ENCODE measurements at places on chromosomes 2 and 18. TPM values are rescaled to one million over a fixed set of nuclear protein-coding genes. Genes with fewer than 3 reads are reported as not detected.

- H3K27me3 ChIP-seq, result no peaks in the 10 kb centered on the region
- peak overlapping the region; percentile 60 for H3K4me3 ChIP-seq
- DNase-seq, result no peak
- H3K27ac ChIP-seq, result no peak overlapping the region
These were observed 862 bp downstream of the C18orf54 start for GRCh38 chr18:54358495-54359040.

GRCh38 chr2:48940606-48941005 is 185.1 kb upstream of the LHCGR start:
- H3K36me3 ChIP-seq, result no peaks in the 10 kb centered on the region
- no peak for DNase-seq
- no peak overlapping the region for H3K4me3 ChIP-seq

DNA sequence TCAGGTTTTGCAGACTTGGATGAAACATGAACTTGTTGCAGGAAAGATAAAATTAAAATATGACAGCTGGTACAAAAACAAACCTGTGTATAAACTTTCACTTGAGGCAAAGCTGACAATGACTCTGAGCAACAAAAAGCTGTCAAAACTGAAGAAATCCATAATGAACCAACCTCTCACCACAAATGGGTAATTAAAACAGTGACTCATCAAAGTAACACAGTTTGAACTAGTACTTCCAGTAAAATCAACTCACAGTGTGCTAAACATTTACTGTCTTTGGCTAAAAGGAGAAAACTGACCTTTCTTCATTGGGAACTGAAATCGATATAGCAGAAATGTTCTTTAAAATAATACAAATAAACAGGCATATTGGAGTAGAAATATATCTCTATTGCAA is 209.7 kb downstream of the WDPCP start:
- H3K36me3 ChIP-seq, result no peaks in the 10 kb centered on the region
- H3K27me3 ChIP-seq, result no peaks in the 10 kb centered on the region
- no peaks in the 10 kb centered on the region for H3K4me1 ChIP-seq
- no peak overlapping the region for H3K4me3 ChIP-seq
- DNase-seq, result no peak
- no peak overlapping the region for H3K27ac ChIP-seq

DNA sequence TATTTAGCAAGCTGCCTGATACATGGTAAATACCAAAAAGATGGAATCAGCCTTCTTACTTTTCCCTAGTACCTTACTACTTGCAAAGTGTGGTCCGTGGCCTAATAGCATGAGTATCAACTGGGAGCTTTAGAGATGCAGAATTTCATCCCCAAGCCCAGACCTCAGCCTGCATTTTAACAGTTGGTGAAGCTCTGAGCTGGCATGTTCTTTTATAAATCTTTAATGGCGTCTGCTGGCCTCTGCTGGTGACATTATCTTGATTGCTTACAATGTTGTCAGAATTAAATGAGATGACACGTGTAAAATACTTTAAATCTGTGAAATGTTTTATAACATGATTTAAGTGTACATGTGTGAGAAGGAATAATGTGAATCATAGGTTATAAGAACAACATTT is 115.1 kb upstream of the NOSTRIN start:
- H3K27me3 ChIP-seq, result no peaks in the 10 kb centered on the region
- no peak overlapping the region for H3K27ac ChIP-seq
- H3K36me3 ChIP-seq, result no peaks in the 10 kb centered on the region
- no peak for DNase-seq

DNA sequence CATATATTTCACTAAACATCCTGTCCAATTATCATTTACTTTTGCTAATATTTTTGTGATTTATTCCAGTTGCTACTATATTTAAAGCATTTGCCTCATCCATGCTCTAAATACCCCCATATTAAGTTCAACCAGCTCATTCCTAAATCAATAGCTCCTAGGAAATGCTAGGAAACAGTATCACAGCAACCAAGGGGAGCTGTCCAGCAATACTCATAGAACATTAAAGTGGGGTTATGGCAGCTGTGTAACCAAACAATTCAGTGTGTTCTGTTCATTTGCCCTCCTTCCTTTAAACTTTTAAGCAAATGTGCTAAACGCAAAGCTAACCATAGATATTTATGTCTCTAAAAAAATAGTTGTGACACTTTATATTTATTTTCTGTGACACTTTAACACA is 41.1 kb downstream of the ACVR1C start:
- no peaks in the 10 kb centered on the region for H3K36me3 ChIP-seq
- H3K4me3 ChIP-seq, result no peak overlapping the region
- no peak for DNase-seq
- H3K27me3 ChIP-seq, result no peaks in the 10 kb centered on the region
- no peaks in the 10 kb centered on the region for H3K4me1 ChIP-seq

DNA sequence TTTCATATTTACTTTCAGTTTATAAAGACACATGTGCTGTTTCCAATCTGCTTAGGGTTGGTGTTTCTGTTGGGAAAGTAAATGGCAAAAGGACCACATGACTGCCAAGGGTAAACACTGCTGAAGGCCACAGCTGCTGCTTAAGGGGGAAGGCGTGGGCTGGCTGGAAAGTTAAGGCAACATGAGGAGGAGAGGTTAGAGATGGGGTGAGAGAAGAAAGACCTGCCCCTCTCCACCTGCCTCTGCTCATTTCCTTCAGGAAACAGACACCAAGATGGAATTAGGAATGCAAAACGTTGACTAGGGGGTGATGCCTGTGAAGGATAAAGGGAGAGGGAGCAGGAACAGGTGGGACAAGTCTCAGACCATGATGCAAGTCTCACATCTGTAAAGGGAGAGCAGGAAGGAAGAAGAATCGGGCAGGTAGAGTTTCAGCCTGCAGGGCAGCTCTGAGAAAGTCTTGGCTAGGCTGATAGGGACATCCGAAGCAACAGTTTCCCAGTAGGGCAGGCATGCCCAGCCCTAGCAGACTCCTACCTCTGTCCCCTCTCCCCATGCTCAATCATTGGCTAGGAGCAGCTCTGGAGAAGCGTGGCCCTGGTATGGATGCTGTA is 86.0 kb downstream of the CDC42EP3 start:
- no peaks in the 10 kb centered on the region for H3K36me3 ChIP-seq
- DNase-seq, result peak; percentile 65
- peak overlapping the region; percentile 79 for H3K27ac ChIP-seq

DNA sequence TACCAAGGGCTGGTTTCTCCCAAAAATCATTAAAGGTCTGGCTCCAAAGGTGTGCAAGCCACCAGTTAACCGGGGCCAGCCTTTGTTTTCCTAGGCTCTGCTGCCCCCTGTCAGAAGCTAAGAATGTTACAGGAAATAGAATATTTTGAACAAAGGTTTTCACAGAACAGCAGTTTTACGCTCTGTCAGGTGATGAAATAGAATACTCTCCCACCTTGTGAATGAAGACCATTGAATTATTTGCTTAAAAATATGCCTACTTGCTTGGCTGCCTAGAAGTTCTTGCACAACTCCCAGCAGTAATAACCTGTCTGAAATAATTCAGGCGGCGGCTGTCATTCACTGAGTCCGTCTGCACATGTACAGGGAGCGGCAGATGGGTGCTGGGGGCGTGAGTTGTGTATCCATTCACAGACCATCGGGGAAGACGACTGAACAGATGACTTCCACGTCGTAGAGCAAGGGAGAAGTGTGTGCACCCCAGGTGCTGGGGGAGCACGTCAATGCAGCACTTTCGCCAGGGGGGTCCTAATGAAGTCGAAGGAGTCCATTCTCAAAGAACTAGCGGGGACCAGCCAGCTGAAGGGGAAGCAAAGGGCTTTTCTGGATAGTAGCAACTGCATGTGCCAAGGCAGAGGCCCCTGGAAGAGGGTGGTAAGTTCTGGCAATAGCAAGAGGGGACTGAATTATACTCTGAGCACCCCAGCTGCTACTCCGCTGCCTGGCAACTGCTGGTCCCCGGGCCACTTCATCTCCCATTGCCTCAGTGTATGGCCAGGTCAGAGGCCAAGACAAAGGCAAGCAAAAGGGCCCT is 56.1 kb downstream of the SF3B1 start:
- H3K4me1 ChIP-seq, result no peaks in the 10 kb centered on the region
- DNase-seq, result peak; percentile 53
- H3K4me3 ChIP-seq, result no peak overlapping the region
- no peaks in the 10 kb centered on the region for H3K36me3 ChIP-seq

- no peaks in the 10 kb centered on the region for H3K36me3 ChIP-seq
- DNase-seq, result no peak
- no peak overlapping the region for H3K27ac ChIP-seq
- no peak overlapping the region for H3K4me3 ChIP-seq
These were observed 50.2 kb upstream of the LRP1B start for GRCh38 chr2:142180820-142181533.

DNA sequence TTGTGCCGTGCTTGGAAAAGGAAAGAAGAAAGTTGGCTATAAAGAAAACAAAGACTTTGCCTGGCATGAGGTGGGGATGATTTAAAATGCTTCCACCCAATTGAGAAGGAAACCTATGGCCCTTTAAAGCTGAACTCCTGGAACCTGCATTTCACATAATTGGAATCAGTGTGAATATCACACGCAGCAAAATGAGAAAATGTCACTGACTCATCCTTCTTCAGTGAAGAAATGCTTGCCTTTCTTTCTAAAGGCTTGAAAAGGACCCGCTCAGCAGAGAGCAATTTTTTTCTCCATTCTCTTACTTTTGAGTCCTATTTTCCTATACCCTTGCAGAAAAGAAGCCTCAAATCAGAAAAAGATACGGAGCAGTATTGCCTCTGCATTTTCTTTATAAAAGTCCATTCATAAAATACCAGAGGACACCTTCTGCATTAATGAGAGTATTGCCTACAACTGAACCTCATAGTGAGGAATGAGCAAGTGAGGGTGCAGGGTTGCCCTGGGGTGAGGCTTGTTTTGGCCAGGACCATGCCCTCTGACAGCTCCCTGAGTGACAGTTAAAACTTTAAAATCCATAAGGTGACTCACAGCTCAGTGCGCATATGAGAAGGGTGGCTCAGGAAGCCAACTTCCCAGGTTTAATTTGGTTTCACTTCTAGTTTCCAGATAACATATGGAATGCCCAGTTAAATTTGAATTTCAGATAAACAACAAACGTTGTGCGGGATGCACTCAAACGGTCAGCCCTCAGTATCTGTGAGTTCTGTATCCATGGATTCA is 191.9 kb upstream of the GYPC start:
- H3K4me3 ChIP-seq, result no peak overlapping the region
- H3K27ac ChIP-seq, result no peak overlapping the region
- DNase-seq, result no peak
- no peaks in the 10 kb centered on the region for H3K27me3 ChIP-seq
- no peaks in the 10 kb centered on the region for H3K4me1 ChIP-seq

GRCh38 chr2:98548920-98549818 is 59.1 kb downstream of the COA5 start:
- no peak overlapping the region for H3K27ac ChIP-seq
- DNase-seq, result peak; percentile 11
- H3K27me3 ChIP-seq, result no peaks in the 10 kb centered on the region
- no peaks in the 10 kb centered on the region for H3K4me1 ChIP-seq
- H3K4me3 ChIP-seq, result no peak overlapping the region

GRCh38 chr18:51123936-51124486 is 73.5 kb downstream of the MEX3C start:
- H3K36me3 ChIP-seq, result no peaks in the 10 kb centered on the region
- H3K4me3 ChIP-seq, result no peak overlapping the region
- H3K27me3 ChIP-seq, result no peaks in the 10 kb centered on the region
- H3K27ac ChIP-seq, result no peak overlapping the region
- H3K4me1 ChIP-seq, result no peaks in the 10 kb centered on the region

DNA sequence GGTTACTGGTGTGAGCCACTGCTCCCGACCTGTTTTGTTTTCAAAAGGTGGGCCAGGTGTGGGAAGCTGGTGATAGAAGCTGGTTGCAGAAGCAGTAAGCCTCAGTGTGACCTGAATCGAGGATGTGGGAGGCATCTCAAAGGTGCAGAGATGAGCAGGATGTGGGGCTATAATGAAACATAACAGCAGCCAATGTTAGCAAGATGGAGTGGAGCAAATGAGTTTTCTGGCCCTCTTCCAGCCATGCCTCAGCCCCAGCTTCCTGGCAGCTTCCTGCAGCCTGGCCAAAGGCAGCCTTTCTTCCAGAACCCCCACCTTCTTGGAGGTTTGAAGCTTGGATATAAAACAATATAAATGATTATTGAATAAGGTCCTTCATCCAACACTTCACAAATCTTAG is 184.8 kb downstream of the NCK2 start:
- H3K4me3 ChIP-seq, result no peak overlapping the region
- no peaks in the 10 kb centered on the region for H3K27me3 ChIP-seq
- no peaks in the 10 kb centered on the region for H3K36me3 ChIP-seq
- H3K4me1 ChIP-seq, result no peaks in the 10 kb centered on the region
- no peak overlapping the region for H3K27ac ChIP-seq
- DNase-seq, result no peak

GRCh38 chr2:230423851-230424458 is 8.0 kb downstream of the SP100 start:
- H3K36me3 ChIP-seq, result peaks cover 4% of the 10 kb centered on the region
- no peak overlapping the region for H3K27ac ChIP-seq
- no peak for DNase-seq
- no peak overlapping the region for H3K4me3 ChIP-seq
- H3K4me1 ChIP-seq, result no peaks in the 10 kb centered on the region

GRCh38 chr18:908758-909724 is 4.4 kb downstream of the ADCYAP1 start:
- no peaks in the 10 kb centered on the region for H3K4me1 ChIP-seq
- DNase-seq, result no peak
- H3K4me3 ChIP-seq, result no peak overlapping the region
- H3K27me3 ChIP-seq, result peaks cover 54% of the 10 kb centered on the region
- H3K27ac ChIP-seq, result no peak overlapping the region

GRCh38 chr2:119481501-119482455 is 42.5 kb downstream of the SCTR start:
- no peak overlapping the region for H3K4me3 ChIP-seq
- H3K27me3 ChIP-seq, result no peaks in the 10 kb centered on the region
- H3K4me1 ChIP-seq, result no peaks in the 10 kb centered on the region
- no peak overlapping the region for H3K27ac ChIP-seq
- peak; percentile 12 for DNase-seq
- no peaks in the 10 kb centered on the region for H3K36me3 ChIP-seq

DNA sequence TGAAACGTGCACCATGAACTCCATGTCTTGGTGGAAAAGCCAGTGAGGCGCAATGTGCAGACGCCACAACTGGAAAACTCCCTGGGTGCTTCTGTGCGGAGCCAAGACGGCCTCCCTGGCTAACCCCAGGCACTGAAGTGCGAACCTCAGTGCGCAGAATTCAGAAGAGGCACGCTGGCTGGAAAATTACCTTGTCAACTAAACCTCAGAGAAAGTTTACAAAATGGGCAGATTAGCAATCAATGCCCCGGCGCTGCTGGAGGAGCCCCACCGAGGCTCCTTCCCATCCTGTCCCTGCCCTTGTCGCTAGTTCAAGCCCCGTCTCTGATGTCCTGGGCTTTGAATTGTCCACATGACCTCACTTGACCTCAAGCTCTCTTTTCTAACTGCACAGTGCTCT is 22.2 kb downstream of the SNORC start:
- H3K4me3 ChIP-seq, result no peak overlapping the region
- no peaks in the 10 kb centered on the region for H3K27me3 ChIP-seq
- H3K4me1 ChIP-seq, result no peaks in the 10 kb centered on the region
- H3K27ac ChIP-seq, result no peak overlapping the region
- H3K36me3 ChIP-seq, result no peaks in the 10 kb centered on the region

Gene WNT10A
- total RNA-seq, result 0.44 TPM

Gene ABCG5
- total RNA-seq, result not detected

Gene DSEL
- total RNA-seq, result 0.72 TPM

Gene ITGB6
- total RNA-seq, result 24.6 TPM

Gene ARL4C
- total RNA-seq, result 1.8 TPM

Gene TAF1B
- 8.8 TPM for total RNA-seq

Gene PARD3B
- 20.0 TPM for total RNA-seq

Gene SATB2
- 178 TPM for total RNA-seq

Gene TMEM169
- total RNA-seq, result 0.21 TPM

All from colonic mucosa (tissue), 4 donors.